ENCODE measurements at places on chromosomes 7 and 10.

DNA sequence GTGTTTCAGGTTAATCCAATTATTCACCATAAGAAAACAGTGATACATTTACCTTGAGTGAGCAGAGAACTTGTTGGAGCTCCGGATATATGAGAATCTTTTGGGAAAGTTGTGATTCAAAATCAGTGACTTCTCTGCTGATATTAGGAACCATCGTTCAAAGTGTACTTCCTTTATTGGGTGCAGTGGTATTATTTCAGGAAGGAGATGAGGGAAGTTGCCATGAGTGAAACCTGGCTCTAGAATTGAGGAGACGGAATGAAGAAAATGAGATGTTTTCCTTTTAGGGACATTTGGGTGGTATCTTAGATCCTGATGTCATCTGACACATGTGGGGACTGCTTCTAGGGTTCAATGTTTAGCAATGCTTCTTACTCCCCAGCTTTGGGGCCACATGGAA, 343.9 kb downstream of the ABCA13 start:
- DNase-seq, result no peak

- DNase-seq, result no peak
Observed at GRCh38 chr7:18400275-18400674, 95.3 kb upstream of the HDAC9 start.

- DNase-seq, result no peak
Observed at GRCh38 chr10:55065185-55065584, 264.2 kb upstream of the PCDH15 start.

GRCh38 chr7:18004372-18004771, 23.3 kb downstream of the PRPS1L1 start:
- no peak for DNase-seq

- DNase-seq, result no peak
Observed at GRCh38 chr7:74013539-74014272, 14.3 kb upstream of the ELN start.

GRCh38 chr7:153030976-153031375, 271.4 kb downstream of the ACTR3B start:
- DNase-seq, result no peak

DNA sequence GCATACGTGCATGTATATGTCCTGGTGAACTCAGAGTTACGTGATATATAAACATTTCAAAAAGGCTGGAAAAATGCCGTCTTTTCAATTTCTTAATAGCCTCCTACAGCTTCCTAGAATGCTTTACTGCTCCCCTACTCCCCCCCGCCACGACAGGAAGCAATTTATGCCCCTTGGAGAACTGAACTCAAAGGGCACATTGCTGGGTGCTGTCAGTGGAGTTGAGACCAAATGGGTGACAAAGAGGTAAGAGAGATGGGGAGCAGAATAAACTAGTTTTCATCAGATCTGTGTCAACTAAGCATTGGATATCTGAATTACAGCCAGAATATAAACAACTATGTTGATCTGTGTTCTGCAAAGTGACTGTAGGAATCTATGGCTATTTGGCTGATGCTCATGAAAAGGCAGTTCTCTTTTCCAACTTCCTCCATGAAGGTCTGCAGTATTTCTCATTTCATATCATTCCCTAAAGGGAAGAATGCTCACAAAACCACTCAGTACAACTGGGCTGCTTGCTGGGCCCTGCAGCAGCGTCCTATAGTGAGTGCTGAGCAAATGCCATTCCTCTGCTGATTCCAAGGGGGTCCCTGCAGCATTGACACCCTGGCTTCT, 171.3 kb upstream of the HPS1 start:
- DNase-seq, result no peak

GRCh38 chr7:77797734-77798393, 370 bp downstream of the TMEM60 start:
- DNase-seq, result no peak

GRCh38 chr10:131689954-131690757, 210.7 kb upstream of the PPP2R2D start:
- no peak for DNase-seq

GRCh38 chr10:132289439-132289838, 18.3 kb downstream of the STK32C start:
- no peak for DNase-seq

DNA sequence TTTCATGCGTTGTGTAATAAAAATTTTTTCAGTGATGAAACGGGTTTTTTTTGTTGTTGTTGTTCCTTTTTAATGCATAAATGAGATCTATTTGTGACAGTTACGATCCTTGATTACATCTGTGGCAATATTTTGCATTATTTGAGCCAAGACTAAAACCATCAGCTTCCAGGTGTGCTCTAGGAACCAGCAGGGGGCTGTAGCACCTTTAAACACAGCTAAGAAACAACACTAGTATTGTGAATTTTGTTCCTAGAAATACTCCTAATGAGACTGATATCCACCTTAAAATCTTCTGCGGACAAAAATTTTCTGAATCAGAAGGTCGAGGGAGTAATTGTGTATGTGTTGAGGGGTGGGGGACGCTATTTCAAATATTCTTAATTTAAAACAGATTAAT, 52.6 kb downstream of the FGFBP3 start:
- no peak for DNase-seq

- DNase-seq, result no peak
Observed at GRCh38 chr7:20268824-20269223, 51.6 kb upstream of the MACC1 start.

DNA sequence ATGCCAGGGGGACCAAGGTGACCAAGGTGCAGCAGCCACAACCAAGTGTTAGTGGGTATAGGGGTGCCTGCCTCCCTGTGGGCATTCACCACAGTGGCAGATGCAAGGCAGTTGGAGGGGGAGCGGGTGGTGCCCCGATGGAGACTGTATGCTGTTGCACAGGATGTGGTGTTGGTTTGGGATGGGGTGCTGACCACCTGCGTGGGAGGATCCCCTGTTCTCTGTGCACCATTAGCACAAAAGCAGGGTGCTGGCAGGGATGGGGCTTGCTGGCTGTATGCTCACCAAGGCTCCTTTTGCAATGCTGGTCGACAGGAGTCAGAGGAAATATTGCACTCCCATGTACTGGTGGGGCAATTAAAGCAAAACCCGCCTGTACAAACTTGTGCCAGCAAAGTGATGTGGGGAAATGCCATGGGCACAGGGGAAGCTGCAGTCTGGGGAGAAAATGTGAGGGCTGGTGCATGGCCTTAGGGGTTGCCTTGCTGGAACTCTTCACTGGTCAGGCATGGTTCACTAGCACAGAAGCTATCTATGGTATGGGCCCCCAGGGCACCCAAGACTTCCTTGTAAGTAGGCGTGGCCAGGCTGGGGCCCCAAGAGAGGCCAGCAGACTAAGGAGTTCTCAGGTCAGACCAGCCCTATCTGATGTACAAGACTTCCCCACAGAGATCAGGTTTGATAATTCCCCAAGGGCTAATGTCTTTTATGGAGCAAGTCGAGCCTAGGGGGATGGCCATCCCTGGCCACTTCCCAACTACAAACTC, 51.9 kb upstream of the GNAT3 start:
- no peak for DNase-seq

DNA sequence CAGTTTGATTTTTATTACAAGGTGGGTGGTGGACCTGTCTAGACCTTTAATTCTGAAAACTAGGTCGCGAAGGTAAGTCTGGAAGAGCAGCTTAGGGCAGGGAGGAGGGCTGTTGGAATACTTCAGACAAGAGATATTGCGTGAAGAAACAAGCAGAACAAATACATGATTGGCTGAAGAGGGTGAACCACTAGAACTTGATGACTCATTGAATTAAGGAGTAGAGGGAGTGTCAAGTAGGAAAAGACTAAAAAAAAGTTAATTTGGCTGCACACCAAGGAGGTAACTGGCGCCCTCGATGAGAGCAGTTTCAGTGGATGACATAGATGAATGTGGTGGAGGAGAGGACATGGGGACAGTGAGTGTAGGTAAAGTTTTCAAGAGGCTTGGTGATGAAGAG, 41.3 kb downstream of the WNT2 start:
- no peak for DNase-seq

GRCh38 chr7:65953890-65954450, 28.0 kb downstream of the GUSB start:
- DNase-seq, result no peak

- DNase-seq, result no peak
Observed at GRCh38 chr10:18949391-18949790, 99.2 kb upstream of the MALRD1 start.

DNA sequence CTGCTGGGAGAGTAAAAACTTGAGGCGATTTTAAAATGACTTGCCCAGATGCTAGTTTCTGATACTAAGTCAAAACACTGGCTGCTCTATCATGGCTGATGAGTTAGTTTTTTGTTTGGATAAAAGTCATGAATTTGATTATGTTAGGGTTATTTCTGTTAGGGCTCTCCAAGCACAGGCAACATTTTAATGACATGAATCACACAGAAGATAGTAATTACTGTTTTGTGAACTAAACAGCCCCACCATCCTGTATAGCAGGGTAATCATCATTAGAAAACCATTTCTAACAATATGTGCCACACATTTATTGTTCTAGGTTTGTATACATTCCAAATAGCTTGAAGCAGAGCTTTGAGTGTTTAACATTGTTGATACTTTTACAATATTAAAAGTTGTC, 750.3 kb downstream of the ANKRD7 start:
- DNase-seq, result no peak

DNA sequence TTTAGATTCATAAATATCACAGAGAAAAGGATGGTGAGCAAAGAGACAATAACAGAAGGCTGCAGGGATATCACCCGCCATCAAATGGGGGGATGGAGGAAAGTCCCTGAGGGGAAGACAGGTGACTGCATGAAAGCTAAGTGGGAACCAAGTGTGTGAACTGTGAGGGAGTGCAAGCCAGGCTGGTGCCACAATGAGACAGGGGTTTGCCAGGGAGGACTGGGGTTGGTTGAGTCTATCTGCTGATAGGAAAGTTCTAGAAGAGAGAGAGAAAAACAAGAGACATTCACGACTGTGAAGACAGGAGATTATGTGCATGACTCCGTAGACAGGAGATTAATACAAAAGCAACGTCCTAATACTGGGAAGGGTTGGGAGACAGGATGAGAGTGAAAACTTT, 376.4 kb downstream of the PARD3 start:
- no peak for DNase-seq
